Stimulated activated CD4-positive, alpha-beta T cell treated with anti-CD3 and anti-CD28 coated beads, Interleukin-1b, Interleukin-23, amount 100 ng/mL, for 48 hours (primary cell): ENCODE measurements at places on chromosomes 16 and 17.

GRCh38 chr16:48197294-48197693, 41.5 kb upstream of the ABCC12 start:
- no peak for DNase-seq

DNA sequence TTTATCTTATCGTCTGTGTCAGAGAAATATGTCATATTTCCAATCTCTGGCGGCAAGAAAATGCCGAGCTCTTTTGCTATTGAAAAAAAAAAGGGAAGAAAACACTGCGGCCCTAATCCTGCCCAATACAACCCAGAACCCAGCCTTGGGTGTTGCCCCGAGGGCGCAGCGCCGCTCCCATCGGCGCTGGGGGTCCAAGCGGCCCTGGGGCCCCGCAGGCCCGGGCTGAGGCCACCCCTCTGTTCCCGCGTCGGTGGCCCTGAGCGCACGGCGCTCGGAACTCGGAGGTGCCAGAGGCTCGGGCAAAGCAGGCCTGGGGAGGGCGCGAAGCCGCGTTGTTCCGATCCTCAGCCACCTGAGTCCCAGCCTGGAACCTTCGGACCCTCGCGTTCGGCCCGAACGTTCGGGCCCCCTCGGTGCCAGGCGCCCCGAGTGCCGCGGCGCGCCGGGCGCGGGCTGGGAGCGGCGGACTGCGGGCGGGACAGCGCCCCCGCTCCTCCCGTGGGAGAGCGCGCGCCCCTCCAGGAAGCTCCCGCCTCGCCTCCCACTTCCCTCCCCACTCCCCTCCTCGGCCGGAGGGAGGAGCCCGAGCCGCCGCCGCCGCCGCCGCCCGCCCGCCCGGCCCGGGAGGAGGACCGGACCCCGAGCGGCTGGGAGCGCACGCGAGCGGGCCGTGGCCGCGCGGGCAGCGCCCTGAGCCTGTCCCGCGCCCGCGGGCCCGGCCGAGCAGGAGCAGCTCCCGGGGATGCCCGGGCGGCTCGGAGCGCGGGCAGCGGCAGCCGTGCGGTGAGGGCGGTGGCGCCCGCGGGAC, at the start of gene CPNE2:
CPNE2 (plus strand) TSS at position 609 of the 811 bp plus-strand sequence. CDS start 18,160 bp downstream, outside the sequence.
- DNase-seq, result no peak

DNA sequence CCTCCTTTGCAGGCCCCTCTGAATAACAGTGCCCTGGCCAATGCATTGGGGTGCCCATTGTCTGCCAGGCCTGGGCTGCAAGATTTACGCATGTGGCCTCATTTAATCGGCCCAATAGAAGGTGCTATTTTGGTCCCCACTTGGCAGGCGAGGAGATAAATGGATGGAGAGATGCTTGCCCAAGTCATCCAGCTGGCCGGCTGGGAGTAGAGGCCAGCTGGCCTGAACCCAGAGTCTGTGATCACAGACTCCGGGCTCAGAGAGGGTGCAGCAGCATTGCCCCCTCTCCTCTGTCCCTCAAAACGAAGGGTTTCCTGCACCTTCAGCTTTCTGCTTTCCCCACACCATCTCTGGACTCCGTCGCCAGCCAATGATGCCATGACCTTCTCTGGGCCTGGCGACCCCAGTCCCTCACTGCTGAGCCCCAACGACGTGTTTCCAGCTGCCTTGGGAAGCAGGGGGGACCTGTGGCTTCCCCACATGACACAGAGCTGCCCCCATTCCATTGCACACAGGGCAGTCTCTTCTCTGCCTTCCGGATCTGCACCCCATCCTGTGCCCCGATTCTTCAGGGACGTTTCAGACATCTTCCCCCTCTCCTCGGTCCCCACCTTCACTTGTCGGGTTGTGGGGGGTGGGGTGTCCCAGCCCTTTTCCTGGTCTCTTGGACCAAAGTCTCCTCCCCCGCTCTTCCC, 3.5 kb upstream of the ADGRG1 start:
- no peak for DNase-seq

DNA sequence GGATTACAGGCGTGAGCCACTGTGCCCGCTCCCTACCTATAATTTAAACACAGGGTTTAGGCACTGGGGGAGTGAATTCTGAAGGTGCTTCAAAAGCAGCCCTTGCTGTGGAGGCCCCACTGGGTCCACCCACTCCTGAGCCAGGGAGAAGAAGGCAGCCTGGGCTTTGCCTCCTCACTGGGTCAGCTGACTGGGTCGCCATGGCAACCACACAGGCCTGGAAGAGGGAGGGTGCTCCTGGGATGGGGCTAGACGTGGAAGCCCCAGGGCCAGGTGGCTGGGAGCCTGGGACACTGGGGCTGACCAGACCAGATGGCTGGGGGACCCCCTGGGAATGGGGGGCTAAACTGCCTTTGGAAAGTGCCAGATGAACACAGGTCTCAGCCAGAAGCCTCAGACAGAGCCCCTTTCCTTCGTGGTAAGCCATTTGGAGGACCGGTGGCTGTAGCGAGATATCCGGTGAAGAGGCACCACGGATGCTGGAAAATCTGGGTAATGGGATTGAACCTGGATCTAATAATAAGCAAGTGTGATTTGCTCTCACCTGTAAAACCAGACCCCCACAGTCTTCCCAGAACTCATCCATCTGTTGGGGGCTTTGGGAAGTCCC, 32.9 kb downstream of the TRARG1 start:
- peak; percentile 15 for DNase-seq

DNA sequence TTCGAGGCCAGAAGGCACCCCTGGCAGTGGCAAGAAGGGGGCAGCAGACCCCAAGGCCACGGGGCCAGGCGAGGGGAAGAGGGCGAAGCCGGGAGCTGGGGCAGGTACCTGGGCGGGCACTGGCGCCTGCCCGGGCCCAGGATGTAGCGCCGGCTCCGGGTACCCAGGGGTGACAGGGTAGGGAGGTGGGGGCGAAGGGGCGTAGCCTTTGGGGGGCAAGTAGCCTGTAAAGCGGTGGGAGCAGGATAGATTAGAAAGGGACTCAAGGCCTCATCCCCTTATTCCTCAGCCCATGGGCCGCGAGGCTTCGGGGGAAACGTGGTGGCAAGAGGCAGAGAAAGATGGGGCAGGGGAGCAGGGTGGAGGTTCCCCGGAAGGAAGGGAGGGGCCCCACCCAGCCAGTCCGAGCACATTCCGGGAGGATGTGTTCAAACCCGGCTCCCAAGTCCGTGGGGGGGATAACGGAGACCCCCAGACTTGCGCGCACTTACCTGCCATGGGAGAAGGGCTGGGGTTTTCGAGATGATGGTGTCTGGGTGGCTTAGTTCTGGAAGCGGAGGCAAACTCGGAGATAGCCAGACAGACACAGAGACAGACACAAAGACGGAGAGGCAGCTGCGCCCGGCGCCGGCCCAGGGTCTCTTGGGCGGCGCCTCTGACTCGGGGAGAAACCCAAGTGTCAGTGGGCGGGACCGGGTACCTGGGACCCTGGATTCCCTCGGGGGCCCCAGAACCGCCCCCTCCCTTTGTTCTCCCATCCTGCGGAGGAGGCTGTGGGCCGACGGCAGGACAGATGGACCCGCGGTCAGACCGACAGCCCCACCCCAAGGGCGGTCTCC, 493 bp downstream of the PLSCR3 start:
- peak; percentile 51 for DNase-seq

GRCh38 chr17:4172356-4172755, 29.4 kb downstream of the CYB5D2 start:
- no peak for DNase-seq
